Stimulated activated CD4-positive, alpha-beta T cell treated with anti-CD3 and anti-CD28 coated beads, Interleukin-1b, Interleukin-23, amount 100 ng/mL, for 1 hour (primary cell): ENCODE measurements at places on chromosomes 3 and 15.

- no peak for DNase-seq
These were observed 22.1 kb downstream of the GABRR3 start for GRCh38 chr3:98012979-98013378.

DNA sequence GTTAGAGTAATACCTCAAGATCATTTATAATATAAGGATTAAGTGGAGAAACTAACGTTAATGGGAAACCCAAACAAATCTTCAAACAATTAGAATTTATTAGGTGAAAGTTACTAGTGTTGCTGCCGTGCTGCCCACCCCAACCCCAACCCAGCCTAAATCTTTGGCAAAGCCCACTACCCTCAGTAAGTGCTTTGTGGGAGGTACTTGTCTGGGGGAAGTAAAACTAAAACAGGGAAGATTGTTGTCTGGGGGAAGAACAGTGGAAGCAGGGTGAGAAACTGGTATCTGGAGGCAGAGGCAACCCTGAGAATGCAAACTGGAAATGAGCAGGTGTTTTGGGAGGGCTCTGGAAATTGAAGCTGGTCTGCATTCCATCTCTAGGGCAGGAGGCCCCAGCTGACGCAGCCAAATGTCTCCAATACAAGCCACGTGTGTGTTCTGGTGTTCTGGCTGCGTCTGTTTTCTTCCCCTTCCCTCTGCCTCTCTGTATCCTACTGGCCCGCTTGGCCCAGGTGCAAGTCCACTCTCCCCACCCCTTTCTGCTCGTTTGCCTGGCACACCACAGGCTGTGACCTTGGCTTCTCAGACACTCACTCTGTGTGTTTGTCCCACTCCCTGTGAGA, 32.7 kb downstream of the FEM1B start:
- DNase-seq = no peak

DNA sequence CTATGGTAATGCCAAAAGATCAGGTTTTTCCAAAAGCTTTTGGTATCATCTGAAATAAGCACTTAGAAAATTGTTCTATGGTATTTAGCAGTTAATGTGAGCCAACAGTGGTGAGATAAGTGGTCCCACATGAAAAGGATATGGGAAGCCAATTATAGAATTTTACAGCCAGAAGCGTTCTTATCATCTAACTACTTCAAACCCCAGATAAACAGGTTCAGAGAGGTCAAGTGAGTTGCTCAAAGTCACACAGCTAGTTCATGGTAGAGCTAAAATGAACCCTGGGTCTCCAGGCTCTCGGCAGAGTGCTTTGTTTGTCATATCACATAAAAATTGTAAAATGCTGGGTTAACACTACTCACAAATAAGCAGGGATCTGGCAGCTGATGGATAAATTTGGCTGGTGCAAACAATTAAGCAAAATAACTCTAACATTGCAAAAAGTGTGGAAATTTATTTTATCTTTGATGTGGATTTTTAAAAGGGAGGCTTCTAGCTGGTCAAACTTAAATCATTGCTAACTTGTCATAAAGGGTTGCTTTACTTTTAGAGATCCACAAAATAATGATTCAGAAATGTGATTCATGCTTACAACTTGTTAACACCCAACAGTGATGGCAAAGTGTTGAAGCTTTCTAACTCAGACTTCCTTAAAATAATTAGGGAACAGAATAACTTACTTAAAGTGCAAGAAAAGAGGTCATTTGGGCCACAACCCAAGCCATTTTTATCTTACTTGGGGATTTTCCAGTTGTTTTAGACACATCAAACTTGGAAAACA, 202.8 kb upstream of the TBC1D5 start:
- DNase-seq = no peak

DNA sequence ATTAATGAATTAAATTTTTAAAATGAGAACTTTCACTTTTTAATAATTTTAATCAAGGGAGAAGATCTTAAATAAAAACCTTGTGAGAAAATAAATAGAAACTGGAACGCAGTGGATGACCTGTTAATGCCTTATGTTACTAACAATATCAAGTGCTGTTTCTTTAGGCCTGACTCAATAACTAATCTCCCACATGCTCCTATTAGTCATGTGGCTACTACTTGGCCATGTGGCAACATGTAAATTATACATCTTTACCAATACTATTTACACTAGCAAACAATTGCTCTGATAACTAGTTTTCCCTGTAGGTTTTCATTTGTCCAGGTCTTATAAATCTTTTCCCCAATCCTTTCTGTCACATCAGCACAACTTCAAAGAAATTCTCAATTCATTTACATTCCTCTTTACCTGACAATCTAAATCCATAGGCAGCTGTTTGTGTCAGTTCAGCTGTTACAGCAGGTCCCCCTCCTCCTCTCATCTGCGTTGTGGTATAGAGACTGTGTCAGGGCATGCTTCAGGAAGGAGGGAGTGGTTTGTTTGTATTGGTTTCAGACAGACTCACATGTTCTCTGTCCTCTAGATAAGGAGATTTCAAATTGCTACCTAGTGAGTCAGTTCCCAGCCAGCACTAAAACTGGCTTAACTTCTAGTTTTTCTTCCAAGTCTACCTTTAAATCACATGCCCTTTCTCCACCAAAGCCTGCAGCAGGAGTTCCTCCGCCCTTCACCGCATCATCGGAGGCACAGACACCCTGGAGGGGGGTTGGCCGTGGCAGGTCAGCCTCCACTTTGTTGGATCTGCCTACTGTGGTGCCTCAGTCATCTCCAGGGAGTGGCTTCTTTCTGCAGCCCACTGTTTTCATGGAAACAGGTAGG, 11.3 kb upstream of the C3orf52 start:
- DNase-seq = no peak

DNA sequence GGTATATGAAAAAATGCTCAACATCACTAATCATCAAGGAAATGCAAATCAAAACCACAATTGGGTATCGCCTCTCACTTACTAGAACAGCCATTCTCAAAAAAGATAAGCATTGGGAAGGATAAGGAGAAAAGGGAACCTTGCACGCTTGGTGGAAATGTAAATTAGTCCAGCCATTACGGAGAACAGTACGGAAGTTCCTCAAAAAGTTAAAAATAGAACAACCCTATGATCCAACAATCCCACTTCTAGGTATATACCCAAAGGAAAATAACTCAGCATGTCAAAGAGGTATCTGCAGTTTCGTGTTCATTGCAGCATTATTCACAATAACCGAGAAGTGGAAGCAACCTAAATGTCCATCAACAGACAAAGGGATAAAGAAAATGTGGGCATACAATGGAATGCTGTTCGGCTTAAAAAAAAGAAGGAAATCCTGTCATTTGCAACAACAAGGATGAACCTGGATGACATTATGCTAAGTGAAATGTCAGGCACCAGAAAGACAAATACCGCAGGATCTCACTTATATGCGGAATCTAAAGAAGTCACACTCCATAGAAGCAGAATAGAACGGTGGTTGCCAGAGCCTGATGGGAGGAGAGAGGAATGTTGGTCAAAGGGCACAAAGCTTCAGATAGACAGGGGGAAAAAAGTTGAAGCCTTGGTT, 11.7 kb upstream of the CMTM7 start:
- no peak for DNase-seq

DNA sequence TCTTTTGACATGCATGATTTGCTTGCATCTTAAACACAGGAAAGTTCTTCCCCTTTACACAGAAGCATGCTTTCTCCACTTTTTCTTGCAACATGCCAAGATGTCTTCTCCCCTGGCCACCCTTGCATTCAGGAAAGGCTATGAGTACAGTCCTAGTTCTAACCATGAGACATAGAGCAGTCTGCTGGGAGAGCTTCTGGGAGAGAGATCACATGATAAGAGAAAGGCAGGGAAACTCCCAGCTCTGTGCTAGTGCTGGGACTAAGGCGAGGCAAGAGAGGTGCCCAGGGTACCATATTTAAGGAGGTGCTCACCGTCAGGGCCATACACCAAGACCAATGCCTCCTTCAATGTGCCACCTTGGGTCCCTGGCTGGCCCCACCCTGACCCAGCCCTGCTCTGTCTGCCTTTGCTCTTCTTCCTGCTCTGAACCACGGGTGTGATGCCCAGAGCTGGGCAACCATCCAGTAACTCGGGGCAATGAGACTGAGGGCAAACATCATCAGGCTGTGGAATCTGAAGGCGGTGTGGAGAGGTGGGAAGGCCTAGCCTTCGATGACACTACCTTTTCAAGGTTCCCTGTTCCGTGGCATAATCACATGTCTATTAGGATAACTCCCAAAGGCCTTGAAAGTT, 77.4 kb upstream of the PRR20G start:
- DNase-seq = no peak

GRCh38 chr15:48352474-48353072, 21.3 kb downstream of the DUT start:
- DNase-seq = peak; percentile 26

GRCh38 chr3:31580645-31581044, 47.9 kb downstream of the STT3B start:
- no peak for DNase-seq

DNA sequence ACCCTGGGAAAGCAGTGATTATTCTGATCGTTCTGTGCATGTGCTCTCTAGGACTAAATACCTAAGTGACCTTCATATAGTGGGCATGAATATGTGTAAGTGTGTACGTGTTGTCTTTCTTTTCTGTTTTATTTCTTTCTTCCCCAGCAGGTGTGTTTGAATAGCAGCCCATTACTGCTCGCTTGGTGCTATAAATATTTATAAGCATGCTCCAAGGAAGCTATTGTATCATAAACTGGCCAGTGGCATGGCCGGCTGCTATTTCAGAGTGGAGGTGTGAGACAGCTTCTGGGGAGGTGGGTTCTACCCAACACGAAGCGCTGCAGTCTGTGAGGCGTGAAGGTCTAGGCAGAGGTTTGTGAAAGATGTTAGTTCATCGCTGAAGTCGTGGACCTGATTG, 641.8 kb downstream of the NTRK3 start:
- DNase-seq = no peak

GRCh38 chr3:30609930-30610701, 3.7 kb downstream of the TGFBR2 start:
- no peak for DNase-seq

DNA sequence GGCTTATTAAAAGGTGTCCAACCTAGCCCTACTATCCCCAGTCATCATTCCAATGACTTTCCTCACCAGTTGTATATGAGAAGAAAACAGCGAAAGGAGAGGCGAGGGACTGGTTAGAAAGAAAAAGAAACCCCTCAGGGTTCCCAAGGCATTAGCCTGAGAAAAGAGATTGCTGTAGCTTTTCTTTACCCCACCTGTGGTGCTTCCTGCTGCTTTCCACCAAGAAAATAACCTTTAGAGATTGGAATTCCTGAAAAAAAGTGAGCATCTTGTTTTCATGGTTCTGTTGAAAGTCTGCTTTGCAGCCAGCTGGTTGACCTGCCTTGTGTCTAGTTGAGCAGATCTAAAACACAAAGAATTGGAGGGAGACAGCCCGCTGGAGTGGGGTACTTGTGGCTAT, 196.4 kb downstream of the CADPS start:
- DNase-seq = no peak

- no peak for DNase-seq
These were observed 945 bp downstream of the VIPR1 start for GRCh38 chr3:42503251-42503924.

DNA sequence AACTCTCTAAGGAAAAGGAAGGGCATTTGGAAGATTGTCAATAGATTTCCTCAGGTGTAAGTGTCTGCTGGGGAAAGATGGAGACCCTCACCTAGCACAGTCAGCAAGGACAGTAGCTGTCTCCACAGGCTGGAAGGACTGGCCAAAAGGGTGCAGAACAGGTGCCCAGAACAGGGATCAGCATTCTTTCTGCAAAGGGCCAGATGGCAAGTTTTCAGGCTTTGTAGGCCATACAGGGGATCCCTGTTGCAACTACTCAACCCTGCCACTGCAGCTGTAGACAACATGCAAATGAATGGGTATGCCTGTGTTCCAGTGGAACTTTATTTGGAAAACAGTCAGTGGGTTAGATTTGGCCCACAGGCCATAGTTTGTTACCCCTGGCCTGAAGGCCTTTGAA, 8.1 kb downstream of the AGBL1 start:
- no peak for DNase-seq

- no peak for DNase-seq
These were observed 205.9 kb upstream of the GBE1 start for GRCh38 chr3:81967393-81967792.

GRCh38 chr3:136626493-136626892, 125.7 kb downstream of the STAG1 start:
- DNase-seq = no peak

GRCh38 chr3:10017636-10018292, 8.5 kb upstream of the FANCD2 start:
- DNase-seq = no peak

- no peak for DNase-seq
These were observed 430.2 kb downstream of the LPP start for GRCh38 chr3:188584162-188584529.

DNA sequence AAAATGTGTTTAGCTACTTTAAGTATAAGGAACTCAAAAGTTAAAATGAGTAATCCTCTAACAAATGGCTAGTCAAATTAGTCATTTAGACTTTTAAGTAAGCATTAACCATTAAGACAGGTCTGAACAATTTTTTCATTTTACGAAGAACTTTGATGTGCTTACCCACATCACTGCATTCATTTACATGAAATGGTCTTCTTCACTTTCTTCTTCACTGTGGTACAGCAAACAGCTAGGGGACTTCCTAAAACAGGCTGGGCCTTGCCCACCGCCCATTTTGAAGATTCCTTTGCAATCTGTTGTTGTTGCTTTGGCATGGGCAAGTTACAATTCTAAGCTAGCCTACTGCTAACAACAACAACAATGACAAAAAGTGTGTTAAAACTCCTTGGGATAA, 67.4 kb downstream of the CBLB start:
- DNase-seq = no peak

- no peak for DNase-seq
These were observed 127.1 kb upstream of the RBMS3 start for GRCh38 chr3:29153811-29154210.

- DNase-seq = no peak
These were observed 12.4 kb downstream of the RTP2 start for GRCh38 chr3:187689984-187690383.

- no peak for DNase-seq
These were observed 71.3 kb upstream of the CGNL1 start for GRCh38 chr15:57305009-57305408.

DNA sequence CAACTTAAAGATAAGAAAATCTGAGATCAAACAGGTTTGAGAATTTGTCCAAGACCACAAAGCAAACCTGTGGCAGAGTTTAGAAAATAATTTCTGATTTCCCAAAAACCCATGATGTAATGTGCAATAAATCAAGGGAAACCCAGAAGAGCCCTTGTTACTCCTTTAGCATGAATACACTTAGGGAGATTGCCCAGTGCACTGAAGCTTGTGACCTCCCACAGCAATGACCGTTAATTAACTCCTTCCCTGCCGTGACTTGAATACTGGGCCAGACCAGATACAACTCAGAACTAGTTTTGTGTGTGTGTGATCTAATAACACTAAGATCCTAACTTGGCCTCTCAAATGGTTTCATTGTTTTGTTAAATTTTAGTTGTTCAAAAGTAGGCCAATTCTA, 2.5 kb downstream of the PRKAR2A start:
- no peak for DNase-seq
